Neuronal stem cell (in vitro differentiated cells): ENCODE measurements at places on chromosomes 4 and X.

DNA sequence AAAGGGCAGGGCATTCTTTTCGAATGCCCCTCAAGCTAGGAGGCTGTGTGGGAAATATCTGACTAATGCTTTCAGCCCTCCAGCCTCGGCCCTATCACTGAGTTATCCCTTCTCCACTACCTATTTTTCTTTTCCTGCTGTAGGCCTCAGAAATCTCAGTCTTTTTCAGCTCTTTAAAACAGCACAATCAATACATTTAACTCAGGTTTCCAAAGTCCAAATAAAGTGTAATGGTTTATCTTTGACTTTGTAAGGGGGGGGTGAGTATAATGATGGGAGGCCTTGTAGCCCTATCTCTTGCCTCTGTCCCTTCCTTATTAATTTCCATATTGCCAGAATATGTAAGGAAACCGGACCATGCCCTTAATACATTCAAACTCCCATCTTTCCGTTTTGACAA lies 1.6 kb upstream of the WNK3 start:
- no peak for DNase-seq

DNA sequence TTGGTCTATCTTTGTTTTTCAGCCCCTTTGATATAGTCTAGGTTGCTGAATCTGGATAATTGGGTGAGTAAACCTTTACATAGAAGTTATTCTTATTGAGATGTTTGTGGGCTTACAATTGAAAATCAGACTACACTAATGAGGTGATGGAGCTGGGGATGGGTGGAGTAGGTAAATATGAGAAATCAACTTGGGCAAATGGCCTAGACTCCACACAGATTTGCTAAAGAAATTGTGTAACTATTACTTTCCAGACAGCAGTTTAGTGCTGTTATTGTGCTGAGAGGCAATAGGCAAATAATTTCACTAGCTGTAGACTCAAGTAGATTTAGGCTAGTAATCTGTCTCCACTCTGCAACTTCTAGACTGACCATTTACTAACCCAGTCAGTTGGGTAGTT lies 8.2 kb downstream of the DIAPH2 start:
- DNase-seq: no peak

- DNase-seq: no peak
Observed at GRCh38 chr4:48361012-48361400, 19.7 kb downstream of the SLAIN2 start.

DNA sequence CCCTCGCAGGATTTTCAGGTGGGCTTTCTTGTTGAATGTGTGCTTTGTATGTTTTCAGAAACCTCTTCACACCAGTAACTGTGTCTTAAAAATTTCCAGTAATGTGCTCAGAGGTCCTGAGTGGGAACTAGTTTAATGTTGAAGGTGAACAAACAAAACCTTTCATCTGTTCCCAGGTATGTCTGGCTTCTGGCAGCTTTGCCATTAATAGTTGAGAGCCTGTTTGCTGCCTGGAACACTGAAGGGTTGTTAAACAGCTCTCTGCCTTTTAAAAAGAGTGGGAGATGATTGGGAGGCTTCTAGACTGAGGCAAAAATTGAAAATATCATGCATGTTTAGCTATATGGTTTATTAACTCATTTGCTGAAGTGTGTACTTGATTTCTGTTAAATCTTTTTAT lies 161.2 kb upstream of the AGTR2 start:
- no peak for DNase-seq

GRCh38 chrX:68920561-68920960 lies 91.7 kb downstream of the EFNB1 start:
- DNase-seq: no peak

DNA sequence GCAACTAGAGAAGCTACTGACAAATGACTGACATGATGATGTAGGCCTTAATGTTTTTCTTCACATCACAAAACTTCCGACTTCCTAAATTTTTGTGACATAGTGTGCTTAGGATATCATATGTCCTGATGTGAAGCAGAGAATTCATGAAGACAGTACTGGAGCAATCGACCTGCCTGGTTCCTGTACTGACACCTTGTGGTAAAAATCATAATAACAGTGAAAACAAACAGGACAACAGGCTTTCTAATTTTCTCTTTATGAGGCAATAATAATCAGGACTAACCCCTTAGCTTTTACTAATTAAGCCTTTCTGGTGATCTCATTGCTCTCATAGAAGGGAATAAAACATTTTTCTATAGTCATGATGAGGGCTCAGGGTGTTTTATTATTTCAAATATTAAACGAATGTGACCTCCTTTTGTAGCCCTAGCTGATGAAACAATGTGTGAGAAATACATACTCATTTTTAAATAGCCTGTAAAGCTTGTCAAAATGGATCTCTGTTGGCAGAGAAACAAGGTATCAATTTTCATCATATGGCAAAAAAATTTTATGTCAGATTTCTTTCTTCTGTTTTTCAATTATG lies 158.4 kb downstream of the TENT5D start:
- DNase-seq: no peak

- DNase-seq: no peak
Observed at GRCh38 chr4:152308951-152309350, 226.9 kb downstream of the FBXW7 start.

- DNase-seq: no peak
Observed at GRCh38 chr4:158710814-158711213, 12.4 kb downstream of the PPID start.

- peak; percentile 20 for DNase-seq
Observed at GRCh38 chr4:146916479-146917076, 29.1 kb downstream of the TTC29 start.

DNA sequence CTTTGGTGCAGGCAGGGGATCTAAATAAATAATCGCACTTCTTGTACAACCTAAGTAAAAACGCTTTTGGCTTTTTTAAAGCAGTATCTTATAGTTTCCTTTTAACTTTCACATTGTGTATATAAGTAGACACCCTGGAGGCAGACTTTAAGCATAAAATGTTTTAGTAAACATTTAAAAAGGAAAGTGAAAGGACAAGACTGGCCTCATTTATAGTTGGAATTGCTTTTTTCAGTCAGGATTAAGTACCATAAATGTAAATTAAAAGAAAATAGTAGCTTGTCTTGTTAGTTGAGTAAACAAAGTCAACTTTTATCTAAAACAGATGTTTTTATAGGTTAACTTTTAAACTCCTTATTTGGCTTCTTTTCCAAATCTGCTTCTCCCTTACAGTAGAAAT lies 39.7 kb downstream of the PTPN13 start:
- DNase-seq: no peak

DNA sequence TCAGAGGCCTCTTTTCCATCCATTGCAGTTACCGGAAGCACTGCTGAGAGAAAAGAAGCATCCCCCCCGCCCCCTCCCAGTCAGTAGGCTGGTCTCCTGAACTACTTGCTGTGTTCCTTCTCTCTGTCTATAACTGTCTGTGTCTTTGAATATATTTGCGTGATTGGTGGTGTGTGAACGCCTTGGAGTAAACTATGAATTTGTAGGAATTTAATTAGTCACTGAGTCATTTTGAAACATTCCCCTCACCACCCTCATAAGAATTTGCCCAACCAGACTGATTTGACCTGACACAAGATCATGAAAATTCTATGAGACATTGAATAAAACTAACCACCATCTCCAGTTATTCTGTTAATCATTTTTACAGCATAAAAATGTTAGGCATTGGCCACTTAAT lies 6.7 kb upstream of the NXF3 start:
- no peak for DNase-seq
